ENCODE measurements at places on chromosomes 13 and 19. TPM values are rescaled to one million over a fixed set of nuclear protein-coding genes. Genes with fewer than 3 reads are reported as not detected.

DNA sequence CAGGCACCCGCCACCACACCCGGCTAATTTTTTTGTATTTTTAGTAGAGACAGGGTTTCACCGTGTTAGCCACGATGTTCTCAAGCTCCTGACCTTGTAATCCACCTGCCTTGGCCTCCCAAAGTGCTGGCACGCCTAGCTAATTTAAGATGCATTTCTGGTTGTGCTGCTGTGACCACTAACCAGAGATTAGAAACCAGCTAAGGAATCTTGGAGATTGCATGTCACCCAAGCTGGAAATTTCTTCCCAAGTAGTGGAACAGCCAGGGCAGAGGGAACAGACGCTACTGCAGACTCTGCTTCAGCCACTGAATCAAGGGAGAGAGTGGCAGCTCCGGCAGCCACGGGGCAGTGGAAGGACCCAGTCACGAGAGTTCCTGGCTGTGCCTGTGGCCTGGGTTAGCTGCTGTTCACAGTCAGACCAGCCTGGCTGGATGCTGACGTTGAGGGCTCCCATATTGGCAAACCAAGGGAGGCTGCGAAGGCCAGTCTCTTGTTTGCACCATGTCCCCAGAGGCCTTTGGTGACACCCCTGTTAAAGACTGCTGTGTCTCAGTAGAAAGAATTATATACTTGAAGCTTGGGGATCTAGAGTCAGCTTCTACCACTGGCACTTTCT is 7.9 kb downstream of the TPM4 start:
- no peak for DNase-seq

DNA sequence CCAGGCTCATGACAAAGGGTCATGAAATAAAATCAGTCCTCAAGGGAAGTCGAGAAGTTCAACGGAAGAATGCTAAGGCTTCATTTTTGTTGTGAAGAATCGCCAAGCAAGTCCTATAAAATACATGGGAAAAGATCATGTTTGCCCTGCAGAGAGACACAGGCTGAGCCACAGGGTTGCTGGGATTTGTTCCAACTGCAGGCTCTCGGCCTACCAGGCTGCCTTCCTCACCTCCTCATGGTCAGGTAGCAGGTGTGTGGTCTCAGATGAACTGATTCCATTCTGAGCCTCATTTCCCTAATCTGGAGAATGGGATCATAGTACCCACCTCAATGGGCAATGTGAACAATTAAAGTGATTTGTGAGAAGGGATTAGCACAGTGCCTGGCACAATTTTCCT is 114.9 kb upstream of the SPATA13 start:
- no peak for DNase-seq

- DNase-seq: no peak
These were observed 6.9 kb upstream of the ZNF580 start for GRCh38 chr19:55633861-55634260.

DNA sequence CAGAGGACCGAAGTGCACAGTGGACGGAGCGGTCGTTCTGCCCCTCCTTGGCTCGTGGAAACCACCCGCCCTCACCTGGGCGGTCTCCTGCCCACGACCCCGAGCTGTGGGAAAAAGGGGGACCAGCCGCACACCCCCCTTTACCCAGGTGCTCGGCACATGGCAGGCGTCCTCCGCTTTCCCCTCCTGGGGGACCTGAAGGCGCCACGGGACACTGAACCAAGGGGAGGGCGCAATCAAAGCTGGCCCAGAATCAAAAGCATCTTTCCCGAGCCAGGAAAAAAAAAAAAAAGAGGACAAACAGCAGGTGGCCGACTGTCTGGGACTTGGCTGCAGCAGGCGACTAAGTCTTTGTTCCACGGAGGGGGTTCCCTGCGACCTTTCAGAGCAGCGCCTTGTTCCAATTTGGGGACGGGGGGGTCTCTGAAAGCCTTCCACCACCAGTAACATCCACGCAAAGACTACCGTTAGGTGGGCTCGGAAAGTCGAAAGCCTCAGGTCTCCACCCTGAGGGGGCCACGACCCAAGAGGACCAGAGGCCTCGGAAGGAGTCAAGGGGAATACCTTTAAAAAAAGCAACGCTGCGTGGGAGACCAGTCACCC is 1.1 kb downstream of the MBD3 start:
- no peak for DNase-seq

- no peak for DNase-seq
These were observed 40.4 kb upstream of the ZNF254 start for GRCh38 chr19:24046550-24046949.

GRCh38 chr19:5949792-5950305 is 28.1 kb downstream of the RANBP3 start:
- no peak for DNase-seq

- no peak for DNase-seq
These were observed 1205.2 kb upstream of the MIR17HG start for GRCh38 chr13:90142251-90142650.

- peak; percentile 90 for DNase-seq
These were observed 1.7 kb downstream of the JUND start for GRCh38 chr19:18279516-18280246.

- no peak for DNase-seq
These were observed 47.5 kb downstream of the ANKRD10 start for GRCh38 chr13:110867380-110867779.

- DNase-seq: no peak
These were observed 52.6 kb upstream of the KATNAL1 start for GRCh38 chr13:30359991-30360390.

DNA sequence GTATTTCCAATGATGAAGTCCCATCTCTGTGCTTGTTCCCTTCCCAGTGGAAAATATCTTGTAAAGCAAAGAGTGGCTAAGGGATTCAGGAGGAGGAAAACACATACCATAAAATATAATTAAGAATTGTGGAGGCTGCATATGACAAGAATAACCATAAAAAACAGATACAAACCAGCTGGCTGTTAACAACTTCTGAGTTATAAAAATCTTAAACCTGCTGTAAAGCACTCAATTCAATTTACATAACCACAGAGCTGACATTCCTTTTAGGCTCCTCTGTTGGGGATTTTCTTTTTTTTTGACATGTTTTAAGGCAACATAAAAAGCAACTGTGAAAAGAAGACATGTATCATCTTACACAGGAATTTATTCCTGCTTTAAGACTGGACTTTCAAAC is 207.6 kb downstream of the DACH1 start:
- no peak for DNase-seq

GRCh38 chr13:94233401-94233800 is 246.1 kb downstream of the DCT start:
- peak; percentile 91 for DNase-seq

GRCh38 chr19:18726846-18727245 is 43.4 kb downstream of the CRTC1 start:
- DNase-seq: no peak

DNA sequence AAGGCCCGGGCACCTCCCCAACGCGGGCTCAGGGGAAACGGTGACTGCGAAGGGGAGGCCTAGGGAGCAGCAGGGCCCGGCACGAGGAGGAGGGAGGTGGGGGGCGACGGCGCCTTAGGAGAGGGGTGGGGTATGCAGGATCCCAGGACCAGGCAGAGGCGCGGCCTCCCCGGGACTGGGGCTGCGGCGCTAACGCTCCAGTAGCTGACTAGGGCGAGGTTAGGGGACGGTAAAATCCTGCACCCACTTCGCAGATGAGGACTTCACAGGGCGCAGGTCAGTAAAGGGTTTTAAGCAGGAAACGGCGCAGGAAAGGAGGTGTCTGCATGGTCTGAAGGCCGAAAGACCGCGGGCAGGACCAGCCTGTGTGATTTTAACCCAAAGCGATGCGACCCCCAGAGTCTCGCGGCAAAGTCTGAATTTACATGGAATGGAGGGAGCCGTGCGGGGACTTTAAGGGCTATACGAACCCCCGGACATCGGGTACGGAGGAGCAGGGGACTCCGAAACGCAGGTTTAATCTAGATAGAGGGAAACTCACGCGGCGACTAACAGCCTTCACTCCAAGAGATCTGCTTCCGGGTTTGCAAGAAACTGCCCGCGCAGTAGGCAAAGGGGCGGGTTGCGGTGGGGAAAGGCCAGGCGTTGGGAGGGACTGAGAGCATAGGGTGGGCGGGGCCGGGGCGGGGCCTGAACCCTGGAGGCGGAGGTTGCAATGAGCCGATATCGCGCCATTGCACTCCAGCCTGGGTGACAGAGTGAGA is at the start of gene ZNF665:
ZNF665 (minus strand) TSS at position 588 of the 764 bp plus-strand sequence. CDS start 10,460 bp downstream, outside the sequence.
- no peak for DNase-seq

GRCh38 chr13:47066226-47066625 is 169.4 kb upstream of the HTR2A start:
- no peak for DNase-seq

DNA sequence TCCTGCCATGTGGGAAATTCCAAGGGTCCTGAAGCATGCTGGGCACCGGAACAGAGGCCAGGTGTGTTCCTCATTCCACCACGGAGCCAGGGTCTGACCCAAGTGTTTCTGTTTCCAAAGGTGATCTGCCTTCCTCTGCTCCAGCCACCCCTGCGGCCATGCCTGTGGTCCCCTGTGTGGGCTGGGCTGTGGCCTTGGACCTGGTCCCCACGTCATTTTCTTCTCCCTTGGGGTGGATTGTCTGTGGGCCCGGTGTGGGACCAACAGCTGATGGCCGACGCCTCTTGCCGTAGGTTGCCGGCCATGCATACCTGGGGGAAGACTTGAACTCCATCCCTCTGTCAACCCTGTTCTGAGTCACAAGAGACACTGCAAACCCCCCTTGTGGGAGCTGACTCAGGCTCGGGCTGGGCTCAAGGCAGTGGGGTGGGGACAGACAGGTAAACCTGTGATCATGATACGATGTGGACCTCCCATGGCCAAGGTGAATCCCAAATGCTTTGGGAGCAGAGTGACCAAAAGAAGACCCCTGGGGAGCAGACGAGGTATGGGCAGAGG is 35.0 kb downstream of the ATP11A start:
- no peak for DNase-seq

GRCh38 chr19:16970821-16971220 is 55.8 kb downstream of the CPAMD8 start:
- DNase-seq: no peak

- DNase-seq: no peak
These were observed 219.9 kb downstream of the GPC5 start for GRCh38 chr13:91618315-91618714.

DNA sequence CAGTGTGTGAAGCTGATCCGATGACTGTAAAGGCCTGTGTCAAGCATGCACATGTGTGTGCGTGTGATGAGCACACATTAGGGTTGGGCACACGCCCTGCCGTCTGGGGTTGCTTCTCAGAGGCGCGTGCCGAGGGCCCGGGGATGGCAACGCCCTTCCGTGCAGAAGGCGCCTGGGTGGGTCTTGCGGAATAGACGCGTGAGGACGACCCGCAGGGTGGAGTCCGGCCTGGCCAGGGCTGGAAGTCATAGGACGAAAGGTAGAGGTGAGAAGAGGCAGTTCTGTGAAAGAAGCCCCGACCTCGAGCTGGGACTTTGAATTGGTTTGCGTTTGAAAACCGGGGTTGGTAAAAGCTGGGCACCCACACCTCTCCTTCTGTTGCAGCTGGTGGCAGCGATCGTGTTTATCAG is 35.7 kb downstream of the TMEM255B start:
- no peak for DNase-seq

GRCh38 chr13:104318121-104318520 is 1251.9 kb upstream of the SLC10A2 start:
- peak; percentile 21 for DNase-seq

- DNase-seq: no peak
These were observed 4.2 kb upstream of the ISYNA1 start for GRCh38 chr19:18441804-18442788.

DNA sequence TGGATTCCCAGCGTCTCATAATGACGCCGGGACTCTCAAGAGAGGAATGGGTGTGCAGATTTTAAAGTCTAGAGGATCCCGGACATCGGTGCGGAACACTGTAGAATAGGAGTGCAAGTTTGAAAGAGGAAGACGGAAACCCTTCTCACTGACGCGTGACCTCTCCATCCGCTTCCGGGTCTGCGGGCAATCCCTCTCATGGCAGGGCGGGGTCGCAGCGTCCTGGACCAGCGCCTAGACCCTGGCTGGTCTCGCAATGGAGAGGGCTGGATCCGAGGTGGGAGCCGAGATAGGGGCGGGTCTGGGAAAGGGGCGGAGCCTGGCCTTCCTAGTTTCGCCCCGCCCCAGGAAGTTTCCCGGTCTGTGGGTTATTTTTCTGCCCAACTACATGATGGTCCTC is 4.6 kb upstream of the ZNF845 start:
- DNase-seq: peak; percentile 67

GRCh38 chr19:41189425-41190065 is 3.5 kb upstream of the CYP2S1 start:
- DNase-seq: no peak

GRCh38 chr19:7925171-7925851 is 624 bp downstream of the CTXN1 start:
- DNase-seq: peak; percentile 68

GRCh38 chr19:6971366-6971765 is 49.9 kb downstream of the MBD3L2B start:
- DNase-seq: peak; percentile 5

DNA sequence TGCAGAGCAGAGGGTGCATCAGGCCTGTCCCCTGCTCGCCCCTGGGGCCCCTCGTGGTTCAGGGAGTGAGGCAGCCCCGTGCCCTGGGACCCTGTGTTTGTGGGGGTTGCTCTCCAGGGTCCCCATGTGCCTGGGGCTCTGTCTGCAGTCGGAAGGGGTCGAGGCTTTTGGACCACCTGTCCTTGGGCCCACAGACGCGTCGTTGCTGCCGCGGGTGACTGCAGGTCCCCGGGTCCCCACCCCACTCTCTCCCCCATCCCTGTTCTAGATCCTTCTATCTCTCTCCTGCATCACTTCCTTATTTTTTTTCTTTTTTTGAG is 1.9 kb downstream of the PCSK4 start:
- no peak for DNase-seq

GRCh38 chr19:44530777-44531176 is 1.3 kb upstream of the CEACAM20 start:
- DNase-seq: peak; percentile 74

DNA sequence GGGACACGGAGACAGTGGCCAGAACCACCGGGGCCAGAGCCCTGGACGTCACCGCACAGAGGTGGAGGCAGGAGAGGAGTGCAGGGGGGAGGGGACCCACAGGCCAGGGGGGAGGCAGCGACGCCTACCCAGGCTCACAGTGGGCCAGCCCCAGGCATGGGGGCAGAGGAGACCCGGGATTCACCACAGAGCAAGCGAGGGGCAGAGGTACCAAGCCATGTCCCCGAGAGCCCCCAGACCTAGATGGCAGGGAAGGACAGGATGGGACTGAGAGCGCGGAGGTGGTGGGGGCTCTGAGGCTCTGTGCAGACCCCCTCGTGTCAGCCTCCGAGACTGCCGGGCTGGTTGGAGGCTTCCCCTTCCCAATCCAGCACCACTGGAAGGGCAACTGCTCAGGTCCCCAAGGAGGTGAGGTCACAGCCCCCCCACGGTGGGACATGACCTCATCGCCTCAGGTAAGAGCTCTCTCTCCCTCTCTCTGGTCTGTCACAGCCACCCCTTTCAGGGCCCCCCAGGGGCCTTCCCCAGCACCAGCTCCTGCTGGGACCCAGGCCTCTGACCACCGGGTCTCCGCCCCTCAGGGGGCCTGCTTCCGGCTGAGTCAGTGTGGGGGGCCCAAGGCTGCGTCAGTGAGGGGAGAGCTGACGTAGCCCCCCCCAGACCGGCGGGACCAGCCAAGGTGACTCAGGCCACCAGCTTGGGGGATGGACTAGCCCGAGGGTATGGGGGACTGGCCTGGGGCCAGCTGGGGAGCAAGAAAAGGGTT is 2.2 kb upstream of the IL11 start:
- peak; percentile 76 for DNase-seq

- DNase-seq: peak; percentile 10
These were observed 114.4 kb downstream of the ZDHHC20 start for GRCh38 chr13:21344662-21345176.

Gene ACP7
- 6.4 TPM for total RNA-seq

Gene TUBA3C
- 189 TPM for total RNA-seq

Gene ZNF579
- total RNA-seq: 8.2 TPM

Gene ONECUT3
- not detected for total RNA-seq

Gene CYP2B6
- total RNA-seq: not detected

Gene HTR2A
- total RNA-seq: not detected

Gene CEACAM1
- not detected for total RNA-seq

Gene C19orf25
- 72.5 TPM for total RNA-seq

Gene PPP2R1A
- total RNA-seq: 162 TPM

All from HT1080 (cell line).